Epithelial cell of proximal tubule (primary cell): ENCODE measurements at places on chromosomes 12 and 14.

DNA sequence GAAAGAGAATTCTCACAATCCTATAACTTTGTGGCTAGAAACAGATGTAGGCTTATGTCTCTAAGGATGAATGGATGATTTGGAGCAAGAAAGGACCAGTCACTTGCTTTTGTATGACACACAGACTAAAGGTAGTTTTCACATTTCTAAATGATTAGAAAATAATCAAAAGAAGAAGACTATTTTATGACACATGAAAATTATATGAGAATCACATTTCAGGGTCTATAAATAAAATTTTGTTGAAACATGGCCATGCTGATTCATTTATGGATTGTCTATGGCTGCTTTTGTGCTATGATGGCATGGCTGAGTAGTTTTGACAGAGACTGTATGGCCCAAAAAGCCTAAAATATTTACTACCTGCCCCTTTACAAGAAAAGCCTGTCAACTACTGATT lies 49.4 kb upstream of the FRMD6 start:
- DNase-seq, result no peak

DNA sequence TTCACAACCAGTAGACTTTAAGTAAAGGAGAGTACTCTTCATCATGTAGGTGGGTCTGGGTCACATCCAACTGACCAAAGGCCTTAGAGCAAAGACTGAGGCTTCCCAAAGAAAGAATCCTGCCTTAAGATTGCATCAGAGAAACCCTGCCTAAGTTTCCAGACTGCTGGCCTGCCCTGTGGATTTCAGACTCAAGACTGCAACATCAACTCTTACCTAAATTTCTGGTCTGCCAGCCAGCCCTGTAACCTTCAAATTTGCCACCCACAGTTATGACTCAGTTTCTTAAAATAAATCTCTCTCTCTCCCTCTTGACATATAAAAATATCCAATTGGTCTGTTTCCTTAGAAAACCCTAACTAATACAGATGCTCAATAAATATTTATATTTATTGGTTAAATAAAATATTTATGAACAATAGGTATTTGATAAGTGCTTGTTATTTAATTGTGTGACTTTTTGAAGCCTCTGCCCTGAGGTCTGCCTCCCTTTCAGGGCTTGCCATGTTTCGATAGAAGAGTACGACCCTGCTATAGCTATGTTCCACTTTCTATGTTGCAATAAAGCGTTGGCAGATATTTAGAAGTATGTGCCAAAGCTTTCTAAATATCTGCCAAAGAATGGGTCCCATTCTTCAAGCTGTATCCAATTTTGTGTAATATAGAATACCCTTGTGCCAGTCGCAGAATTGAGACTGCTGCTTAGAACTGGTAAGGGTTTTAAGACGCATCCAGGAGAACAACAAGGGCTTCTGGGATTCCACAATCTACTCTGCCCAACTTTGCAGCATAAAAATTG lies 65.7 kb downstream of the TMEM30B start:
- no peak for DNase-seq

DNA sequence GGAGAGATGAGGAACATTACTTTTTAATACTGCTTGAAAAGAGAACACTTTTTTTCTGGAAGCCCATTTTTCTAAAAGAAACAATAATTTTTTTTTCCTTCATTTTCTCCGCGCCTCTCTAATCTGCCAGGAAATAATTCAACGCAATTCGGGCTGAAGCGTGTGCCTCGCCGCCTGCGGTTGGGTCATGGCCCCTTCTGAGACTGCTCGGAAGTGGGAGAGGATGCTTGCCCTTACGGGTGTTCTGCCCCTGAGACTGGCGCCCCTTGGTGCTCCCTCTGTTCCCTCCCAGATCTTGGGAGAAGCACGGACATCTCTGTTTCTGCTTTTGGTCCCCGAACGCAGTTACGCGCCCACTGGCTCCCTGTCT lies 332 bp upstream of the TBC1D30 start:
- no peak for DNase-seq

GRCh38 chr14:63910583-63911363 lies 58.0 kb downstream of the SYNE2 start:
- no peak for DNase-seq

GRCh38 chr12:27319409-27319808 lies 13.2 kb upstream of the BMAL2 start:
- no peak for DNase-seq

DNA sequence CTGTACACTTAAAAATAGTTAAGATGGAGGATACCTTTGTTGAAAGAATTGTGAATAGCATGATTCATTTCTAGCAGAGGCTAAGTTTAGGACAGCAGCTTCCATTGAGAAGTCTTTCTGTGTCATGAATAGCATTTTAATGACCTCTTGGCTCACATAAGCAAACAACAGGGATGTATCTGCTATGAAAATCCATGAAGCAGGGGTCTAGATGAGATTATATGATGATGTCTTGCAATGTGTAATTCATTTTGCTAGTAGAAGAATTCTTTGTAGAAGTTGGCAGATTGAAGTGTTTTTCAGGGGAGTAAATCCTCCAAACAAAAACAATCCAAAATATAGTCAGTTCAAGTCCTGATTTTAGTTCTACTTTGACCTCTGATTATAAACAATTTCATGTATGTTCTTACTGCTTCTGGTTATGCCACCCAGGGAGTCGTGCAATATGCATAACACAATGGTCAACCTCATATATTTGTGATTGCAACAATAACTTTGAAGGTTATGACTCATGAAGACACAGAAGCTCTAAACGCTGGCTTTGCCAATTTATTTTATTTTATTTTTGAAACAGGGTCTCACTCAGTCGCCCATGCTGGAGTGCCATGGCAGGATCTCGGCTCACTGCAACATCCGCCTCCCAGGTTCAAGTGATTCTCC lies 6.9 kb upstream of the RD3L start:
- no peak for DNase-seq

DNA sequence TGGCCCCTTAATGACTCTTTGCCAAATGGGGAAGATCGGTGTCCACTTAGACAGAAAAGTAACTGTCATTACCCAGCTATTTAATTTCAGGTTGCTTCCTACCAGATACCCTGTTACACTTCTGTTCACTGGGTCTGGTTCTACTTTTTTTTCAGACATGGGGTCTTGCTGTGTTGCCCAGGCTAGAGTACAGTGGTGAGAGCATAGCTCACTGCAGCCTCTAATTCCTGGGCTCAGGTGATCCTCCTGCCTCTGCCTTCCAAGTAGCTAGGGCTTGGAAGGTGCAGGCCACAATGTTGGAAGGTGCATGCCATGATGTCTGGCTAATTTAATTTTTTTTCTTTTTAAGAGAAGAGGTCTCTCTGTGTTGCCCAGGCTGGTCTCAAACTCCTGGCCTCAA lies 147.0 kb upstream of the ARHGAP5 start:
- DNase-seq, result no peak

GRCh38 chr12:27969624-27970400 lies 2.7 kb downstream of the PTHLH start:
- no peak for DNase-seq

GRCh38 chr12:75505706-75506312 lies 5.6 kb downstream of the KRR1 start:
- no peak for DNase-seq

GRCh38 chr12:4873947-4874346 lies 35.8 kb upstream of the KCNA1 start:
- no peak for DNase-seq

GRCh38 chr12:109871668-109872314 lies 8.6 kb downstream of the GLTP start:
- no peak for DNase-seq

GRCh38 chr12:53975064-53975471 lies 314 bp upstream of the HOTAIR start:
- DNase-seq, result no peak

- DNase-seq, result no peak
These were observed at the start of gene PRIM1 for GRCh38 chr12:56751712-56752598. PRIM1 (minus strand) TSS chr12:56752323; CDS start chr12:56752298, 25 bp downstream.
